ENCODE measurements at places on chromosomes 3 and 15. TPM values are rescaled to one million over a fixed set of nuclear protein-coding genes. Genes with fewer than 3 reads are reported as not detected.

Gene LRTM1
- total RNA-seq = not detected

Gene MYO5C
- 0.58 TPM for total RNA-seq

Gene ACTRT3
- 4.2 TPM for total RNA-seq

Gene RAD18
- 23.9 TPM for total RNA-seq
